ENCODE measurements at places on chromosomes 2 and 18. TPM values are rescaled to one million over a fixed set of nuclear protein-coding genes. Genes with fewer than 3 reads are reported as not detected.

The GPR45 gene
- total RNA-seq = 1.8 TPM

The REEP1 gene
- 200 TPM for total RNA-seq

The GEN1 gene
- 9.0 TPM for total RNA-seq

The B3GNT7 gene
- 9.0 TPM for total RNA-seq

The CYP1B1 gene
- 11.3 TPM for total RNA-seq

The FSIP2 gene
- 2.3 TPM for total RNA-seq

The ITPRIPL1 gene
- 1.6 TPM for total RNA-seq

The FABP1 gene
- not detected for total RNA-seq

The SLC4A3 gene
- total RNA-seq = 50.5 TPM

The KCNG2 gene
- total RNA-seq = 0.69 TPM

The SRSF7 gene
- total RNA-seq = 111 TPM

The GLI2 gene
- total RNA-seq = 1.2 TPM

The CDK15 gene
- total RNA-seq = 0.92 TPM
